ENCODE measurements at places on chromosomes 6 and 20.

- no peak for DNase-seq
Measured at GRCh38 chr6:156508923-156509322, 268.3 kb upstream of the ARID1B start.

GRCh38 chr6:167840160-167840525 lies 13.4 kb downstream of the AFDN start:
- no peak for DNase-seq

DNA sequence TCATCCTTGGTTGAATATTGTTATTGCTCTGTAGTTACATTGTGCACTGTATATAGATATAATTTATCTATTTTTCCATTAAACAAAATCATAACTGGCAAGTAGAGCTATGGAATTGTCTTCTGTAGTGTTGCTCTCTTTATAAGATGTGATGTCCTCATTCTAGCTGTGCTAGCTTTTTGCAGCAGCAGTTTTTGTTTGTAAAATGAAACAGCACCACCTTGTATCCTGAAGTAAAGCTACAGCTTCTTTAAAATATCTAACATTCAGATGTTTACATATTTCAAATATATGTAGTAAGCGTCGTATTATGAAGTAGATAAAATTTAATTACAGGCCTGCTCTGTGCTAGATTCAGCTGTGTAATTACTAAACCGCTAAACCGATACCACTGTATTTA lies 328.8 kb upstream of the MANEA start:
- no peak for DNase-seq

GRCh38 chr6:4928426-4928825 lies 75.4 kb downstream of the RPP40 start:
- DNase-seq: no peak

DNA sequence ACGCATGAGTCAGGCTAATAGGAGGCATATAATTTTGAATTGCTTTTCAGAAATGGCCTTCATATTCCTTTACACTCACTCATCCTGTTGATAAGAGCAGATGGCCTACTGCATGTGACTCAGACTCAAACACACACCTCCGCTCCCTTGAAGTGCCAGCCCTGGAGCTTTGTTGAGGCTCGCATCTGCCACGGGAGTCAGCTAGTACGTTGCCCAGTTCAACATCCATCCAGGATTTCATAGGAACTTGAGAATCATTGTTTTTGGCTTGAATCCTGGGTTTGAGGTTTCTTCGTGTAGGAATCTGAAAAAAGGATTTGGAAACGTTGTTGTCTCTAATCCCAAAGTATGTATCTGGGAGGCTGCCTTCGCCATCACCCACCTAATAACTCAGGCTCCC lies 87.4 kb upstream of the JAG1 start:
- peak; percentile 98 for DNase-seq

DNA sequence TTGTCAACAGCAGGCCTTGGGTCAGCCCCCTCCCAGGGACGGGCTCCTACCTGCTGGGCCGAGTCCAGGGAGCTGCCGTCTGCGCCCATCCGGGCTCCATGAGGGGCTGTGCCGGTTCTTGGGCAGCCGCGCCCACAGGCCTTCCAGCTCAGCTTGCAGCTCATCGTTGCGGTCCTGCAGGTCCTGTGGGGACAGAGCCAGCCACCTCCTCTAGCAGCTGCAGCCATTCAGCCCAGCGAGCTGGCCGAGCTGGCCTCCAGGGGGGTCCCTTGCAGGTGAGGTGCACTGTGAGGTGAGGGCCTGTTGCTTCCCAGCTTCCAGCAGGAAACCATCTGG lies 74.4 kb downstream of the GINS1 start:
- no peak for DNase-seq

DNA sequence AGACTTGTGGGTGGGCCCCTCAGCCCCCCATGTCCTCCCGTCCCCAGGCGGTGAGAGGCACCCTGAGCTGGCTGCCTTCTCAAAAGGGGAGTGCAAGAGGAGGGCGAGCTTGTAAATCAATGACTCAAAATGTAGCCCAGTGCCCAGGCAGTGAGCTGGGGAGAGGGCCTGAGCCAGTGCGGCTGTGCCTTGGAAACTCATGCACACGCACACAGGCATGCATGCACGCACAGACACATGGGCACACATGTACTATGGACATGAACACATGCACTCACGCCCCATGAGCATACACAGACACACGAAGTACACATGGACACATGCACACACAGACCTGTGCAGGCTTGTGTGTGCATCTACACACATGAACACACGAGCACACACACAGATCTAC lies 133.5 kb downstream of the TAF4 start:
- no peak for DNase-seq

DNA sequence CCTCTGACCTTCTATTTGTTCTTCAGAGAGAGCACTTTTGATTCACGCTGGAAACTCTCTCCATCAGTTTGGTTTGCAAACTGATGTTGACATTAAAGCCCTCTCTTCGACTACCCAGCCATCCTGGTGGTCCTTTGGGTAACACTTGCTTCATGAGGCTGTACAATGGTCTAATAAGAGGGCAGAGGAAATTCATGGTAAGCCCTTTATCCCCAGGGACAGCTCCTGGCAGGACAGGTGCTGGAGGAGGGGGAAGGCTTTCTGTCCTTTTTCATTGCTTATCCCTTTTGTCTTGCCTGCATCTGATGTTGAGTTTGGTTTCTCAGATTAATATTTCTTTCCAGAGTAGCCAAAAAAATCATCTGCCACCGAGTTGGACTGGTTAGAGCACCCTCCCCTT lies 52.1 kb upstream of the CD93 start:
- no peak for DNase-seq

- DNase-seq: no peak
Measured at GRCh38 chr20:49824206-49824605, 11.6 kb downstream of the SLC9A8 start.

- no peak for DNase-seq
Measured at GRCh38 chr20:57588596-57588995, 27.7 kb downstream of the PCK1 start.

DNA sequence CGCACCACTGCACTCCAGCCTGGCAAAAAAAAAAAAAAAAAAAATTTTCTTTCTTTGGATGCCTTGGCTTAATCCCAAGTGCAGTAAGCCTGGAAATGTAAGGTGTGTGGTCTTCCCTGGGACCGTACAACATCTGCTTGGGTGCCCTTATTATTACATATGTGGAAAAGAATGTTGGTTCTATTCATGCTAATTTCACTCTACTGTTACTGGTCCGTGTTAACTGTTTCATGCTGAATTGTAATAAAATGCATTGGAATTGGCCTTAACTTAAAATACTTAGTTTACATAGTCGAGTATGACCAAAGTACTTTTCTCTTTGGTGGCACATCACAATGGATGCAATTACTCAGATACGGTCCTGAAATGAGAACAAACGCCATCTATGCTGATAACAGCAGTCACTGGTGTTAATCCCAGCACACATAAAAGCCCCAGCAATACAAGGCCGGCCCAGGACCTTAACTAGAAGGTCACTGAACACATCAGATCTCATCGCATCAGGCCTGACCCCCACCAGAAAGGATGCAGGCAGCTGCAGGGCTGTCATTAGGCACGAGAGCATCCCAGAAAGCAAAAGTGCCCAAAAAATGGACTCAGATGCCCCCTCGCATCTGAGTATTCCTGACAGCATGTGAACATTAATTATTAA lies 1.2 kb downstream of the SERPINB6 start:
- no peak for DNase-seq

DNA sequence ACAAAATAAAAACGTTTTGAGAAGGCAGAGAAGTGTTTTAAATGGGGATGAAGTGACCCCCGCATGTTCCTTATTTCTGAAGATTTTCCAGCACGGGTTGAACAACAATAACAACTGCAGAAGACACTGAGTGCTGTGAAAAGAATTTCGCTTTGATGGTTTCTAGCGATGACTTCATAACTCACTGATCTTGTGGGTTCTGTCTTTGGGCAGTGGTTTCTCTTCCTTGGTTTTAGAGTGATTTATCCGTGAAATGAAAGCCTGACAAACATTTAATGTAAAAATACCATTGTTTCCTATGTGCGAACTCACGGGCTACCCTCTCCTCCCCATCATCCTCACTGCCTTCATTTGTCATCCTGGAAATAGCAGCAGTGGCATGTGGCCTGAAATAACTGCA lies 793.9 kb downstream of the QKI start:
- DNase-seq: no peak

GRCh38 chr6:81263531-81264168 lies 488.8 kb downstream of the TENT5A start:
- DNase-seq: no peak

DNA sequence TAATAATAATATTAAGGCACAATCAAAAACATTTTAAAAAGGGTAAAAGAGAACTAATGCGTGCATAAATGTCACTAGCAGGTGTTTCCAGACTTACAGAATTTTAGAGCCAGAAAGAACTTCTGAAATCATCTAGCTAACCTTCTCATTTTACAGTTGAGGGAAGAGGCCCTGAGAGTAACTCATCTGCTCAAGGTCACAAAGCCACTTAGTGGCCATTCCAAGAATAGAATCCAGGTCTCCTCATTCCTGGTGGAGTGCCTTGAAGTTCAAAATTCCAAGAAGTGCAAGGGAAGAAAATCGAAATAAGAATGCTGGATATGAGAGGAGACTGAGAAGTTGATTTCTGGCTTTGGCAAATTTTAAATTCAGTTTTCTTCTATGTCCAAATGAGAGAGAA lies 3.2 kb upstream of the KIAA0408 start:
- no peak for DNase-seq

- no peak for DNase-seq
Measured at GRCh38 chr6:63790334-63790733, 154.7 kb downstream of the PHF3 start.

GRCh38 chr6:136226027-136226673 lies 24.0 kb downstream of the MTFR2 start:
- DNase-seq: no peak

- no peak for DNase-seq
Measured at GRCh38 chr6:151175662-151176445, 63.9 kb upstream of the AKAP12 start.

DNA sequence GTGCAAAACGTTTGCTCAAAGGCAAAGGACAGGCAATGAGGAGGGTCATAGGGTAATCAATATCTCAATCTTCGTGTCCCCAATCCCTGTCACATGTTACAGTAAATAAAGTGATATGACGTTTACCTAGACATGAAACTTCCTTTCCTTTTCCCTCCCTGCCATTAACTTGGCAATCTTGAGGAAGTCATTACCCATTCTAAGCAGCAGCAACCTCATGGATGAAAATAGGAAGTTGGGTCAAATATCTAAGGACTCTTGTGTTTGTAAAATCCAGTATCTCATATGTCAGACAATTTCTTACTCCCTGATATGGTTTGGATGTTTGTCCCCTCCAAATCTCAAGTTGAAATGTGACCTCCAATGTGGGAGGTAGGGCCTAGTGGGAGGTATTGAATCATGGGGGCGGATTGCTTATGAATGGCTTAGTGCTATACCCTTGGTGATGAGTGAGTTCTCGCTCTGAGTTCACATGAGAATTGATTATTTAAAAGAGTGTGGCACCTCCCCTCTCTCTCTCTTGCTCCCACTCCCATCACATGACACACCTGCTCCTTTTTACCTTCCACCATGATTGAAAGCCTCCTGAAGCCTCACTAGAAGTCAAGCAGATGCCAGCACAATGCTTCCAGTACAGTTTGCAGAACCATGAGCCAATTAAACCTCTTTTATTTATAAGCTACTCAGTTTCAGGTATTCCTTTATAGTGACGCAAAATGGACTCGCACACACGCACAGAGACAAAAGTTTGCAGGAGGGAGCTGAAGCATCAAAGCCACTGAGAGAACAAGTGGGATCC lies 545.9 kb upstream of the JARID2 start:
- DNase-seq: no peak

GRCh38 chr6:25942561-25943147 lies 12.2 kb upstream of the SLC17A2 start:
- DNase-seq: no peak

Data from HS-27A (cell line).